ENCODE measurements at places on chromosomes 5 and 9.

GRCh38 chr9:135279834-135280393, 192.4 kb downstream of the OLFM1 start:
- DNase-seq, result no peak

GRCh38 chr5:5828619-5829018, 406.1 kb downstream of the ICE1 start:
- no peak for DNase-seq

GRCh38 chr5:56638768-56639238, 176.5 kb upstream of the MAP3K1 start:
- DNase-seq, result peak; percentile 36

DNA sequence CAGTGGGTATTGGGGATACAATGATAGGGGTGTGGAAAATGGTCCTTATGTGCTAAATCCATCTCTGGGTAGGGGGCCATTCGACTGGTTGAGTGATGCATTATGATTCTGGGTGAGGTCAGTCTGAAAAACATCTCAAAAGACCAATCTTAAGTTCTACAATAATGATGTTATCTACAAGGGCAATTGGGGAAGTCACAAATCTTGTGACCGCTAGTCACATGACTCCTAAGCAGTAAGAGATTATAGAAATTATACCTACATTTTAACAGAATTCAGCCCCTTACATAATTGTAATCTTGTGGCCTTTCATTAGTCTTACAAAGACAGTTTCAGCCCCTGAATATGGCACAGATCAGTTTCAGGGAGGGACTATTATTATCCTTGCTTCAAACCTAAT, 224.7 kb downstream of the PIK3R1 start:
- DNase-seq, result no peak

DNA sequence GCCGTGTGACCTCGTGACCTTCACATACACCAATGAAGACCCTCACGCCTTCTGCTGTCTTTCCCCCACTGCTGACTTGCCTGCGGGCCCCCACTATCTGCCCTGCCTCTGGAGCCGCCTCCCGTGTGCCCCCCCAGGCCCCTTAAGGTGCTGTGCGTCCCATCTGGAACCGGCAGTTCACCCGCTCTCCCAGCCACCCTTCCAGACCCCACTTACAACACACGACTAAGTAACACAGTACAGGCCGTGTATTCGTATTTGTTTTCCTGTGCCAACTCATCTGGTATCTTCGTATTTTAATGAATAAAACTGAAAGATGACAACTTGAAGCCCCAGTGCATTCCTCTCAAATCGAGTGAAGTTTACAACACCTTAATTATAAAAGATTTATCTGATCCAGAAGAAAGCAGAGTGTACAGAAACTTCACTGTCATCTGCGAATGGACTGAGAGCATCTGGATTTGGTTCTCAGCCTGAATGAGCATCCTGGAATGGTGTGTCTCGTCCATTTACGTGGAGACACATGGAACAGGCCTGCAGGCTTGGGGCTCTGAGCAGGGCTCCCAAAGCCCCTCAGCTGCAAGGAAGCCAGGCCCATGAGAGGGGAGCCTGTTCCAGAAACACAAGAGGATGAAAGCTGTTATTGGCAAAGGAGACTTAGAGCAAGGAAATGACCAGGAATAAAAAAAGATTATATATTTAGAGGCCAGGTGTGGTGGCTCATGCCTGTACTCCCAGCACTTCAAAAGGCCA, 21.9 kb upstream of the TERT start:
- no peak for DNase-seq

DNA sequence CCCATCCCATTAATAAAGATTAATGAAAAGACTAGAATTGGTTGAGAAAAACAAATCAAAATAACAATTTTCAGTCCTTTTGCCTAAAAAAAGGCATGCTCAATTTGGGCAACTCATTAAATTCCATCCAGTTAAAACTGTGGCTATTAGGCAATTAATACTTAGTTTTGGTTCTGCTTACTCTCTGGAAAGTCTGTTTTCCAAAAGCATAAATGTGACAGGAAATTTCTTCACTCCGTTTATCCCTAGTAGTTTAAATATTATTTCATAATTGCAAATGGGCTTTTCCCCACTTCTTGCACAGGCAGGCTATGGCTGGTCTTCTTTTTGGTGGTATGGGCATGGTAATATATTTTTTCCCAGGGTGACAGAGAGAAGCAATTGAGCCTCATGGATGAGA, 373.3 kb upstream of the KLF4 start:
- no peak for DNase-seq

GRCh38 chr9:96376891-96377874, 6.3 kb downstream of the SLC35D2 start:
- no peak for DNase-seq

- DNase-seq, result no peak
Observed at GRCh38 chr5:105213078-105213477, 1650.5 kb upstream of the NUDT12 start.

DNA sequence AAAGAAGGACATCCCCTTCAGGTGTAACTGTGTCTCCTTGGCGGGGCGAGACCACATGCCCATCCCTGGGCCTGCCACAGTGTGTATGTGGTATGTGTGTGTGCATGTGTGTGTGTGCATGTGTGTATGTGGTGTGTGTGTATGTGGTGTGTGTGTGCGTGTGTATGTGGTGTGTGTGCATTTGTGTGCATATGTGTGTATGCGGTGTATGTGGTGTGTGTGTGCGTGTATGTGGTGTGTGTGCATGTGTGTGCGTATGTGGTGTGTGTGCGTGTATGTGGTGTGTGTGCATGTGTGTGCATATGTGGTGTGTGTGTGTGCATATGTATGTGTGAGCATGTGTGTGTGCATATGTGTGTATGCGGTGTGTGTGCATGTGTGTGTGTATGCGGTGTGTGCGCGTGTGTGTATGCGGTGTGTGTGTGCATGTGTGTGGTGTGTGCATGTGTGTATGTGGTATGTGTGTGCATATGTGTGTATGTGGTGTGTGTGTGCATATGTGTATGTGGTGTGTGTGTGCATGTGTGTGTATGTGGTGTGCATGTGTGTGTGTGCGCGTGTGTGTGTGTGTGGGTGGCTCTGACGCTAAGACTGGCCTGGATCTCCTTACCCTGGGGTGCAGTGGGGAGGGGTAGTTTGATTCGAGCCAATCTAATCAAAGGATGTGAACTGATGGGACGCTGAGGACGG, 107.9 kb upstream of the RAPGEF1 start:
- DNase-seq, result no peak

DNA sequence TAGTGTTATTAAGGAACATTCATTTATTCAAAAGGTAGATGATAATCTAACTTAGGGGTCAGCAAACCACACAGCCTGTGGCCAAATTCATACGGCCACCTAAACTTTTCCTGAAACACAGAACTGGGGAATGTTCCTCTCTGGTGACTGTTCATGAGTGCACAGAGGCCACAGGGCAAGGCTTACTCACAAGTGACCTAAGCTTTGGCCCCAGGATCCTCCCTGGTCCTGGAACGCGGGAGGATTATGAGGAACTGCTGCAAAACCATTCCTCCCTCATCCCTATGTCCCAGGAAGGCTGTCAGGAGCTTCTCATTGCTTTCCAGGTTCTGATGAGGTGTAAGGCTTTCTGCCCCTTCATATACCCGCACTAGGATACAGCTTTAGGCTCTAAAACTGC, 397.6 kb downstream of the SEMA5A start:
- DNase-seq, result no peak

- no peak for DNase-seq
Observed at GRCh38 chr5:170716396-170716795, 67.1 kb upstream of the GABRP start.

- no peak for DNase-seq
Observed at GRCh38 chr5:114361724-114362196, at the start of gene KCNN2. Gene KCNN2 (plus strand): TSS chr5:114362070. CDS start chr5:114362140, 70 bp downstream.

DNA sequence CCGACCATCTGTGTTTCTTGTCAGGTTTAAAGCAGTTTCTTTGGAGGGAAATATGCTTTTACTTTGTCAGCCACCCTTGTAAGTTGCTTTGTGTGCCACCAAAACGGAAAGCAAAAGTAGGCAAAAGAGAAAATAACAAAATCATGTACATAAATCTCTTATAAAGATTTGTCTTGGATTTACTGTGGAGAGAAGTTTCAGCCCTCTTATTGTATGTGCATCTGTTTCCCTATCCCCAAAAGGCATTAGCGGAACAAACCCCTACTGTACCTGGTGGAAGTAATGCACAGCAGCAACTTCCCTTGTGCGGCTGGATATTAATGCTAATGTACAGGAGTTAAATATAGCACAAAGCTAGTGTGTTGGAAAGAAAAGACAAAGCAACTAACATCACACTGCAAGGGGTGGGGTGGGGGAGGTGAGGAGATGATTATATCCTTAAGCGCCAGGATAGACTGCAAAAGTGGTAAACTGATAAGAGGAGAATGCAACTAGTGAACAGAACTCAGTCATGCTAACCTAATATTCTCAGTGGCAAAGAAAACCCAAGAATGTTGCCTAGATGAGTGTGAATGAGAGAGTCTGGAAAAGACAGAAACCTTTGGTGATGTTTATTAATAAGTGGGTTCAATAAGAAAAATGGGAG, 396.5 kb upstream of the MEF2C start:
- DNase-seq, result no peak

DNA sequence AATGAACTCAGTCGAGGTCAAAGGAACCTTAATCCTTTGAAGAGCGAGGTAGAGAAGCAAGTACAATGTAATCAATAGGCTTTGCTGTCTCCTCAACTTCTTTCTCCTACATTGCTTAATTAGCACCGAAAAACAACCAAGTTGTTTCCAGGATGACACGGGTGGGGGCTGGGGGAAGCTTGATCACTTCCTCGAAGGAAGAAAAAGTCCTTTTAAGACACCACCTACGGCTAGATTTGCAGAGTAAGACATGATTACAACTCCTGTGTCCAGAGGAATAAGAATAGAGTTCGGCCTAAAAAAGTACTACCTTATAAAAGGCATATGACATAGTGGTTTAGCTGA, 811 bp upstream of the ARRDC3 start:
- peak; percentile 20 for DNase-seq

GRCh38 chr5:3025392-3025791, 273.9 kb upstream of the IRX2 start:
- no peak for DNase-seq

DNA sequence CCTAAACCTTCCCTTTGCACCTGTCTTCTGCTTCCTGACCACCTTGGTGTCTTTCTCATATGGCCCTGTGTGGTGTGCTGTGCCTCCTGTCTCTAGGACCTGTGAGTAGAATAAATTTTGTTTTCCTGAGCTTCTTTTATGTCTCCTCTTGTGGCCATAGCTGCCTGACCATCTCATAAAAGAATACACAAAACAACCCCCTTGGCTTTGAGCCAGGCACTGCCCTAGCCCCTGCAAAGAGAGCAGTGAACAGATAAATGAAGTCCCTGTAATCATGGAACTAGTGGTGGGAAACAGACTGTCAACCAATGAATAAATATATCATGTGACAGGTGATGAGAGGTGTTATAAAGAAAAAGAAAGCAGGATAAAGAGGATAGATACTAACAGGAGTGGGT, 485.1 kb downstream of the CSNK1G3 start:
- DNase-seq, result no peak

DNA sequence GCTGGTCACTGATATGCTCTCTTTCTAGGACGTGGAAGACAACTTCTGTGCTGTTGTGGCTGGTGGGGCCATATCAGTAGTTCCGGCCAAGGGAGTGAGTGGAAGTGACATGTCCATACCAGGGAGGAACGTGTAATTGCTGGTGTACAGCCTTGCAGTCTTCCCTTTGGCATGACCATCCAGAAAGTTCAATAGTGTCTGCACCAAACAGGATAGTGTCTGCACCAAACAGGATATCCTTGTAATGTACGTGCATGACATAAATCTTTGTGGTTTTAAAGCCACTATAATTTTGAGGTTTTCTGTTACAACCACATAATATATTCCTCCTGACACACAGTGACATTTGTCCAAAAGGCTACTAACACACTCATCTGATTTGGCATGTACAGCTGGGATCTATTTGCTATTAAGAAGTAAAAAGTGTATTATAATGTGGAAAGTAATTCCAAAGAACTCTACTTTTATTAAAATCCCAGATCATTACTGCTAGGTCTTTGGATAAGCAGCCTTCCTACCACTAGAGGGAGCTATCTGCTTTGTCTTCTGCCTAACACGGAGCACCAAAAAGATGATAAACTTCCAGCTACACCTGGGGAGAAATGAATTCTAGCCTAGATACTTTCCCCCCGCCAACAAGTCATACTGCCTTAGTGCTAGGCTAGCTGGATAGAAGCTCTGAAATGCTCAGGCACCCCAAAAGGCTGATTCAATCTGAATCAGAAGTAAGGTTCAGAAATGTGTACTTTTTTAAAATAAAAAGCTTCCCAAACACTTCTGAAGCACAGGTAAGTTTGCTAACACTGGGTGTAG, 52.7 kb downstream of the RNF145 start:
- peak; percentile 58 for DNase-seq

- no peak for DNase-seq
Observed at GRCh38 chr5:121029536-121030245, 565.6 kb downstream of the PRR16 start.

DNA sequence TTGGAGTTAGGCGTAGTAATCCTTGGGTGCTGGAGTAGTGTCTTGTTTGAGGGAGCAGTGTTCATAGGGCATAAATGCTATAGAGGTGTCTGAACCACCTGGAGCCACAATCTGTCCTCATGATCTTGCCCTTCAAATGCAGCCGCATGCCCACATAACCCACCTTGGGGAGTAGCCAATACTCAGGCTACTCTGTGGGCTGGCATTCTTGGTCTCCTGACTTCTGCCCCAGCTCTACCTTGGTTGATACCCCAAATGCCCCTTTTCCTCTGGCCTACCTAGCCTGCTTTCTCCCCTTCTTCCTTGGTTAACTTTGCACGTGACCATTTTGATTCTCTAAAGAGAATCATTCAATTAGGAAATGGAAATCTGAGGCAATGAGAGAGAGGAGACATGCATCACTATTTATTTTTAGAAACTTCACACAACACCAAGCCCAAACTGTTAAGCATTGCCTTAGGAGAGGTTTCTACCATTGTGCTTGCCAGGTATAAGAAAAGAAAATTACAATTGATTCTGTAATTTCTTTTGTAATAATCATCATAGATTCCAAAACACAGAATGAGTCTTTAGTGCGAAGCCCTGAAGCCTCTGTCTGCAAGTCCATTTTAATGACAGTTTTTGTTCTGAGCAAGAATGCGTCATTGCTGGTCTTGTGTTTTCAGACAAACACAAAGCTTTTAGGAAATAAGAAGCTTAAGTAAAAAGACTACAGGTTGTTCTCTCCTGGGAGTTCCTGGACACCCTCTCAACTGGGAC, 135.2 kb downstream of the C9orf152 start:
- no peak for DNase-seq

GRCh38 chr9:120242116-120242811, 337.7 kb downstream of the CDK5RAP2 start:
- DNase-seq, result no peak

DNA sequence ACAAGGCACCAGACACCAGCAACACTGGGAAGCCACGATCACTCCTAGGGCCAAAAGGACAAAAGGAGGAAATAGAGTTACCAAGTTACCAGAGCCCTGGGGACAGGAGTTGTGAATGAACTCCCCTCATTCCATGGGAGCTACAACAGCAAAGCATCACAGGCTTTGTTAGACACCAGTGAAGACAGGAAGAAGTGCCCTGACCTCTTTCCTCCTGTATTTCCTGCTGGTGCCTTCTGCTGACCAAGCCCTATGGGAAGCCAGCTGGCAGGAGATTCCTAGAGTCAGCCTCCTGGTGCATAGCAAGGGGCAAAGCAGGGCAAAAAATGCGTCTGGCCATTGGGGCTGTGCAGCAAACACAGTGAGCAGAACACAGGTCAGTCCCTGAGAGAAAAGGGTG, 374.7 kb downstream of the ZSWIM6 start:
- DNase-seq, result no peak
